Large intestine (tissue), 12 donors: ENCODE measurements at places on chromosomes 12 and 14.

DNA sequence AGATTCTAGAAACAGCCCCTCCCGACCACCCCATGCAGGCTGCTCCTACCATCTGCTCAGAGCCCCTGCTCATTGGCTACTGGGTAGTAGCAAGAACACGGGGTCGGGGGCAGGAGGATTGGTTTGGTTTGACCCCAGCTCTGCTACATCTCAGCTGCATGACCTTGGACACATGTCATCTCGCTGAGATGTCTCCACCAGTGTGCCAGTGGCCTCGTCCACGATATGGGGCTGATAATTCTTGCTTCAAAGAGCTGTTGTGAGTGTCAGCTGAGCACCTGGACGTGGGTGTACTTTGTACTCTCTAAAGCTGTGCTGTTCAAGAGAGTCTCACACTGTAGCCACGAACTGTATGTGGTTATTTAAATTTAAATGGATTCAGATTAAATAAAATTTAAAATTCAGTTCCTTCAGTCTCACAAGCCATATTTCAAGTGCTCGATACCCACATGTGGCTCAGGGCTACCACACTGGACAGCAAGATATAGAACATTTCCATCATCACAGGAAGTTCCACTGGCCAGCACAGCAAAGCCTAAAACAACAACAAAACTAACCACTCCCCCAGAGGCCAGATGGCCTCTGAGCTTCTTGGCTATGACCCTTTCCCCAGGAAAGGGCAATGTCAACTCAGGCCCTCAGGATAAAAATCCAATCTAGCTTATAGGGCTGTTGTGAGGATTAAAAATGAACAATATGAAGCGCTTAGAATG is 18.6 kb downstream of the LTBP2 start:
- peak; percentile 91 for DNase-seq

- DNase-seq: no peak
Measured at GRCh38 chr14:53473480-53473879, 320.4 kb upstream of the DDHD1 start.

DNA sequence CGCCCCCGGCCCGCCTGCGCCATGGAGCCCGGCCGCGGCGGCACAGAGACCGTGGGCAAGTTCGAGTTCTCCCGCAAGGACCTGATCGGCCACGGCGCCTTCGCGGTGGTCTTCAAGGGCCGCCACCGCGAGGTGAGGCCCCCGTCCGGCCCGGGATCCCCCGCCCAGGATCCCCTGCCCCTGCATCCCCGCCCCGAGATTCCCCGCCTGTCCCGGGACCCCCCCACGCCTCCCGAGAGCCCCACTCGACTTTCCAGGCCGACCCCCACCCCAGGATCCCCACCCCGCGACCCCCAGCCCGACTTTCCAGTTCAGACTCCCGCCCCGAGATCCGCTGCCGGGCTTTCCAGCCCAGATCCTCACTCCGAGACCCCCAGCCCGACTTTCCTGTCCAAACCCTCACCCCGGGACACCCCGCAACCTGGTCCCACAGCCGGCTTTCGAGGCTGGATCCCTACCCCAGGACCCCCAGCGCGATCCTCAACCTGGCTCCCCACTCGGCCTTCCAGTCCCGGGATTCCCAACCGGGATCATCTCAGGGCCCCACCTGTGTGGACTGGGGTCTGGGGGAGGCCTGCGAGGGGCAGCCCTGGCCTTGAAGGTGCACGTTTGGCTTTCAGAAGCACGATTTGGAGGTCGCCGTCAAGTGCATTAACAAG is 688 bp downstream of the ULK1 start:
- DNase-seq: peak; percentile 37

GRCh38 chr12:25072906-25073650 is 121.9 kb downstream of the DNAI7 start:
- no peak for DNase-seq

DNA sequence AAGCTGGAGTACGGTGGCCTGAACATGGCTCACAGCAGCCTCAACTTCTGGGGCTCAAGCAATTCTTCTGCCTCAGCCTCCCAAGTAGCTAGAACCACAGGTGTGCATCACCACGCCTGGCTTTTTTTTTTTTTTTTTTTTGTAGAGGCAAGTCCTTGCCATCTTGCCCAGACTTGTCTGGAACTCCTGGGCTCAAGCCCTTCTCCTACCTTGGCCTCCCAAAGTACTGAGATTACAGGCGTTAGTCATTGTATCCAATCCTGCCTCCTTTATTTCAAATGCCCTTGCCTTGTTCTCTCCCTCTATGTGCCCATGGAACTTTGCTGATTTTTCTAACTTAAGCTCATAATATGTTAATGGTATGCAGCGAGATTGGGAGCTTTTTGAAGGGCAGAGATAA is 49.2 kb upstream of the PRICKLE1 start:
- DNase-seq: no peak

DNA sequence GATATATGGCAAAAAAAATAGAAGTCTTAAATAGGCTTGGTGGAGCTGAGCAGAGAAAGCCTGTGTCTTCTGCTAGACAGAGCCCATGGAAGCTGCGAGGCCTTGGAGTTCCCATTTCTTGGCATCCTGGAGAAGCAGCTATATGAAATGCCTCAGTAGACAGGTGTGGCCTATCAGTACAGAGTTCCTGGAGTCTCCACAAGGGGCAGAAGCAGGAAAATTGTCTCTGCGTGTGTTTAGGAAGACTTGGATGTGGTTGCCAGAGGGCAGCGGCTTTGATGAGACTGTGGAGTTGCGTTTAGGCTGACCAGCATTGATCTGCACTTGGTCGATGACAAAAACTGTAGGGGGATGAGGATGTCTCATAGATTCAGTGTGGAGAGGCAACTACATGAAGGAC is 334.5 kb upstream of the SEL1L start:
- no peak for DNase-seq

DNA sequence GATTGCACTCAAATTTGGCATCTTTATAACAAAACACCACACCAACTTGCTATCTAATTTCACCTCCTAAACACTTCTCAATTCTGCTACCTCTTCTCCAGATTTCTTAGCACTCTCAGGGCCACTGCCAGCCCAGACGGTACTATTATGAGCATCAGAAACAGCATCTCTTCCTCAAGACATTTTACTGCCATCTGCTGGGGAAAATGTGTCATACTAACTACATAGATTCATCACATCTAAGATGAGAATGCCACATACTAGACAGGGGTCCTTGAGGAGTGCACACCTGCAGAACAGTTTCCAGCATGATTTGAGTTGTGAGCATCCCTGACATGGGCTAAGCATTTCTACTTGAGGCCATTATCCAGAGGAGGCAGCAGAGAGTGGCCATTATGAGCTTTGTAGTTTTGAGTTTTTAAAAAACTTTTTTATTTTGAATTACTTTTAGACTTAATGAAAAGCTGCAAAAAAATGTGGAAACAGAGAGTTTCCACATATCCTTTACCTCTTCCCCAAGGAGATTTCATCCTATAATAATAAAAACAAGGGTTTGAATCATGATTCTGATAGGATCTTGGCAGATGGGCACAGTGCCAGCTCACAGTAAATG is 15.1 kb upstream of the GRIP1 start:
- peak; percentile 14 for DNase-seq
